DND-41 (cell line): ENCODE measurements at places on chromosomes 16 and 17.

GRCh38 chr16:14460726-14461125 is 169.3 kb downstream of the PARN start:
- H3K27me3 ChIP-seq: no peaks in the 10 kb centered on the region
- no peak overlapping the region for H3K4me3 ChIP-seq
- H3K4me1 ChIP-seq: no peaks in the 10 kb centered on the region

DNA sequence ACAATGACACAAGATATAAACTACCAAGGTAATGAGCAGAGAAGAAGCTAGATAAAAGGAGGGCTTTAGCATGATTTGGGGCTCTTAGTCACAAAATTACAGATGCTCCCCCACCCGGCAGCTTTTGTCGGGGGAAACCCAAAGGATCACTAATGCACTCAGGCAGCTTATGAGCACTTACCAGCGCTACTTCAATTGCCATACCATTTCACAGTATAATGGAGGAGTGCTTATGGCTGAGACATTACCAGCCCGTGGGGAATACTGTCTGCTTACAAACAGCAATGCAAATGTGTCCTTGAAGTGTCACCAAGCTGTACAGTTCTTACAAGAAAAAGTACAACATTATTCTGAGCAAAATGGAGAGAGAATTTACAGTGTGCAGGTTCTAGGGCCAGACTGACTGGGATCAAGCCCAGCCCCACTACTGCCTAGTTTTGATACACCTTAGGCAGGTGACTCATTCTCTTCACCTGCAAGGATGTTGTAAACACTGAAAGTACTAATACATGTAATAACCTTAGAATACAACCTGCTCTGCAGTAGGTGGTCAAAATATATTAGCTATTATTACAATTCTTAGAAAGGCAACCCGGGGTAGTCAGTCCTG is 16.3 kb downstream of the ANKFY1 start:
- H3K27me3 ChIP-seq: no peaks in the 10 kb centered on the region
- no peak for DNase-seq
- H3K4me1 ChIP-seq: no peaks in the 10 kb centered on the region
- H3K27ac ChIP-seq: no peak overlapping the region

GRCh38 chr17:38605411-38605840 is 326 bp downstream of the SRCIN1 start:
- H3K36me3 ChIP-seq: no peaks in the 10 kb centered on the region
- peaks cover 22% of the 10 kb centered on the region for H3K27me3 ChIP-seq

GRCh38 chr17:58757162-58757613 is 1.5 kb downstream of the PPM1E start:
- H3K4me3 ChIP-seq: no peak overlapping the region
- no peak overlapping the region for H3K27ac ChIP-seq
- peaks cover 18% of the 10 kb centered on the region for H3K27me3 ChIP-seq
- H3K36me3 ChIP-seq: no peaks in the 10 kb centered on the region
- no peaks in the 10 kb centered on the region for H3K4me1 ChIP-seq
- no peak for DNase-seq

GRCh38 chr17:49260817-49261291 is 30.3 kb upstream of the PHOSPHO1 start:
- H3K27ac ChIP-seq: no peak overlapping the region
- no peak overlapping the region for H3K4me3 ChIP-seq
- no peaks in the 10 kb centered on the region for H3K36me3 ChIP-seq
- no peak for DNase-seq
- H3K27me3 ChIP-seq: no peaks in the 10 kb centered on the region

DNA sequence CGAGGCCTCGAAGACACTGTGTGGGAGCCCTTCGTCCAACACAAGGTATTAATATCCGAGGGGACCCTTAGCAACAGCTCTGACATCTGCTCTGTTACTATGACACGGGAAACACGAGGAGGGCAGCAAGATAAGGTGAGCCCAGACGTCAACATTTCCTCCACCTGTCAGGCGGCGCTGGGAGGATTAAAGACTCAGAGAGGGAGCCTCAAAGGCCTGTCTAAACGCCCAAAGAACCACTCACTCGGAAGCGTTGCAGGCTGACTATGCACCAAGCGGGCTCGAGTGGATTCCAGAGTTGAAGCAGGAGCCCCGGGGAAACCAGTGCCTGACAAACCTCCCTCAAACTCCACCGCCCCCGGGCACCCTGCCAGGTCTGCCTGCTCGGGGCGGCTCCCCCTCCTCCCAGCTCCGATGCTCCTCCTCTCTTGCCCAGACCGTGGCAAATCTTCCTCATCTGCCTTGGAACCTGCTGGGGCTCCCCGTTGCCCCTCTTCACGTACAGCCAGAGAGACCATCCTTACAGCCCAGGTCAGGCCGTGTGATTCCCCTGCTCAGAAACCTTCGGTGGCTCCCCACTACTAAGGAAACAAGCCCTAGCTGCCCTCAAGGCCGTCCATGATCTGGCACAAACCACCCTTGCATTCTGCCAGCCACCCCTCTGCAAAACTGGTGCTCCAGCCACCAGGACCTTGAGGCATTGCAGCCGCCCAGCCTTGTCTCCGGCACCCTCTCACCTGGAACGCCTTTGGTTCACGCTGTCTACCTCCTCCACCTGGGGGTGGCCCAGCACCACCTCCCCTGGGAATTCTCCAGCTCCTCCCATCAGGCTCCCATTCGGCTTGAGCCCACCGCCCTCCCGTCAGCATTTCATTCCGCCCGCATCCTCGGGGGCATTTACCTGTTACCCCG is 16.2 kb downstream of the RPH3AL start:
- H3K4me1 ChIP-seq: peaks cover under 1% of the 10 kb centered on the region; the same call in 1 of the 2 replicates
- peaks cover 37% of the 10 kb centered on the region for H3K27me3 ChIP-seq
- no peak overlapping the region for H3K27ac ChIP-seq

DNA sequence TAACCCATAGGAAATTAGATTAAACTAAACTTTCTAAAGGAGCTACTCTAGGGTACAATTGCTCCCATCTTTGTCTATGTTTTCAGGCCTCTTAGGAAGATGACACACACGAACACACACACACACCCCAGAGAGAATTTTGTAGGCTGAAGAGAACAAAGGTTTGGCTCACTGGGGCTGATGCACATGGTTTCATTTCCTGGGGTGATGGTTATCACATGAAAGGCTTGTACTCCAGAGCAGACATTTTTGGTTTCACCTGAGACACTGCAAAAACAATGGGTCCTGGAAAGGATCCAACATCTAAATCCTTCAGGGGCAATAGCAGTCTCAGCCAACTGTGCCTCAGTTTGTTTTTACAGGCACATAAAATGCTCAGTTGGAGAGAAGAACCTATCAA is 62.8 kb downstream of the GRB7 start:
- H3K4me1 ChIP-seq: peaks cover 17% of the 10 kb centered on the region
- H3K36me3 ChIP-seq: no peaks in the 10 kb centered on the region
- H3K27ac ChIP-seq: peak overlapping the region; percentile 9
- H3K27me3 ChIP-seq: no peaks in the 10 kb centered on the region
- peak; percentile 73 for DNase-seq
- H3K4me3 ChIP-seq: no peak overlapping the region

DNA sequence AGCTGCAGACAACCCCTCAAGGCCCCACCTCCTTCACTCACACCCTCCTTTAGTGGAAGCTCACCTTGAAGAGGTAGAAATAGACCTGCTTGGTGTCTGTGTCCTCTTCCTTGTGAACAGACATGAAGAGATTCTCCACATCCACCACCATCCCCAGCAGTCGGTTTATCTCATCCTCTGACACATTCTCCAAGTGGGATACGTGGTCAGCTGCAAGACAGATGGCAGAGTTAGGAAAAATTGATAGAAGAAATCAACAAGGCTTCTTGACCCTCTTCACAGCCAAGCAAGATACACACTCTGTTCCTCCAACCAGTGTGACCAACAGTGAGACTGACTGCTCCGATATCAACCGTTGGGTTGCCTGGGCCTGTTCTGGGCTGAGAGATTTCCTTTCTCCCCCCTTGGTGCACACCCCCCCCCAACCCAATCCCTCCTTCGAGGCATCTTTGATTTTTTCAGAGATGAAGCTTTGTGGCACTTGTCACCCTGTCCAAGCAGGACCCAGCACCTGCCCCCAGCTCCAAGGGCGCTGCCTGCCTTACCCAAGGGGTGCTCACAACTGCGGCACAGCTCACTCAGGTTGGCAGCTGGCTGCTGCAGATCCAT is 902 bp downstream of the KAT2A start:
- peaks cover 39% of the 10 kb centered on the region for H3K4me1 ChIP-seq
- peak overlapping the region; percentile 74 for H3K4me3 ChIP-seq
- DNase-seq: no peak
- peak overlapping the region; percentile 58 for H3K27ac ChIP-seq

- DNase-seq: no peak
- H3K36me3 ChIP-seq: no peaks in the 10 kb centered on the region
- H3K4me3 ChIP-seq: no peak overlapping the region
- H3K27ac ChIP-seq: no peak overlapping the region
- H3K27me3 ChIP-seq: no peaks in the 10 kb centered on the region
These were observed 535.4 kb upstream of the RBFOX1 start for GRCh38 chr16:6797223-6797622.

DNA sequence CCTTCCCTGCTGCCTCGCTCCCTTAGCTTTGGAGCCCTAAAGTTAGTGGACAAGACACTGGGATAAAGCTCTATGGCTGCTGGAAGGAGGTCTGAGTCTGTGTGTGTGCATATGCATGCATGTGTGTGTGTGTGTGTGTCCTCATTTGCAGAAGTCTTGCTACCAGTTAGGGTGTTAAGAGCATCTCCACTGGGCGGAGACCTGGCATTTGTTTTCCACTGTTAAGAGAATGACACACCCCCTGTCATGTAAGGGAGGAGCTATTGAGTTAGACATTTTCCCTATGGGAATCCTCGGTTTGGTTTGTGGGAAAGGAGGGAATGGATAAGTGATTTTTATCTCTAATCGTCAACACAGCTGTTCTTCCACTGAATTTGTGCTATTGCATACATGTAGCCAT is 24.8 kb upstream of the ARHGAP23 start:
- H3K4me1 ChIP-seq: no peaks in the 10 kb centered on the region
- H3K36me3 ChIP-seq: peaks cover 44% of the 10 kb centered on the region
- H3K27me3 ChIP-seq: no peaks in the 10 kb centered on the region
- no peak overlapping the region for H3K4me3 ChIP-seq
- DNase-seq: no peak

DNA sequence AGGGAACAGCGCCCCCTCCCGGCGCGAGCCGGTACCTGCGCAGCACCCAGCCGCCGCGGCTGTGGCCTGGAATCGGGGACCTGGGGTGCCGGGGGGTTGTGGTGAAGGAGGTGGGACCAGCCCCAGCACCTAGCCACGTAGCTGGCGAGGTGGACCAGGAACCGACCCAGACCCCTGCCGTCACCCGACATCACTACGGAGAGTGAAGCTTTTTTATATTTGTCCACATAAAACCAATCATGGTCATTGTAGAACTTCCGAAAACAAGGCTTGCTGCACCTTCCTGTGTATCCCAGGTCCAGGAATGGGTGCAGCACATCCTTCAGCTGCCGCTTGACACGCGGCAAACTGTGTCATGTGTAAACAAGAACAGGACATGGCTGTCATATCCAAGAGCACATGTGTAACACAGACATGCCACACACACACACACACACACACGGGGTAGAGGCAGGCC is 1.3 kb downstream of the HBQ1 start:
- no peak overlapping the region for H3K27ac ChIP-seq
- DNase-seq: no peak
- H3K27me3 ChIP-seq: no peaks in the 10 kb centered on the region

GRCh38 chr17:66383333-66383732 is 80.9 kb downstream of the PRKCA start:
- DNase-seq: no peak
- no peaks in the 10 kb centered on the region for H3K27me3 ChIP-seq
- H3K4me1 ChIP-seq: no peaks in the 10 kb centered on the region
- H3K27ac ChIP-seq: no peak overlapping the region
- H3K36me3 ChIP-seq: peaks cover under 1% of the 10 kb centered on the region; the same call in 1 of the 2 replicates

- peaks cover 62% of the 10 kb centered on the region for H3K36me3 ChIP-seq
- H3K27ac ChIP-seq: no peak overlapping the region
- H3K27me3 ChIP-seq: no peaks in the 10 kb centered on the region
- H3K4me3 ChIP-seq: no peak overlapping the region
These were observed 5.0 kb downstream of the RPL23 start for GRCh38 chr17:38848557-38848891.

- DNase-seq: no peak
- H3K4me3 ChIP-seq: no peak overlapping the region
- peaks cover 10% of the 10 kb centered on the region for H3K27me3 ChIP-seq
These were observed 213.6 kb upstream of the CDH5 start for GRCh38 chr16:66152823-66153393.

- no peak for DNase-seq
- H3K36me3 ChIP-seq: no peaks in the 10 kb centered on the region
- no peak overlapping the region for H3K4me3 ChIP-seq
These were observed 12.6 kb downstream of the UTS2R start for GRCh38 chr17:82384051-82384729.

GRCh38 chr16:69130461-69130860 is 1.9 kb downstream of the CHTF8 start:
- H3K27me3 ChIP-seq: no peaks in the 10 kb centered on the region
- peaks cover 39% of the 10 kb centered on the region for H3K4me1 ChIP-seq
- DNase-seq: no peak
- H3K27ac ChIP-seq: peak overlapping the region; percentile 75; the same call in 1 of the 2 replicates
- peak overlapping the region; percentile 95; the same call in 1 of the 2 replicates for H3K4me3 ChIP-seq
- peaks cover 54% of the 10 kb centered on the region for H3K36me3 ChIP-seq

- H3K36me3 ChIP-seq: peaks cover 28% of the 10 kb centered on the region
- no peak for DNase-seq
- H3K4me3 ChIP-seq: no peak overlapping the region
- no peak overlapping the region for H3K27ac ChIP-seq
These were observed 5.5 kb downstream of the PCGF2 start for GRCh38 chr17:38742411-38743308.

DNA sequence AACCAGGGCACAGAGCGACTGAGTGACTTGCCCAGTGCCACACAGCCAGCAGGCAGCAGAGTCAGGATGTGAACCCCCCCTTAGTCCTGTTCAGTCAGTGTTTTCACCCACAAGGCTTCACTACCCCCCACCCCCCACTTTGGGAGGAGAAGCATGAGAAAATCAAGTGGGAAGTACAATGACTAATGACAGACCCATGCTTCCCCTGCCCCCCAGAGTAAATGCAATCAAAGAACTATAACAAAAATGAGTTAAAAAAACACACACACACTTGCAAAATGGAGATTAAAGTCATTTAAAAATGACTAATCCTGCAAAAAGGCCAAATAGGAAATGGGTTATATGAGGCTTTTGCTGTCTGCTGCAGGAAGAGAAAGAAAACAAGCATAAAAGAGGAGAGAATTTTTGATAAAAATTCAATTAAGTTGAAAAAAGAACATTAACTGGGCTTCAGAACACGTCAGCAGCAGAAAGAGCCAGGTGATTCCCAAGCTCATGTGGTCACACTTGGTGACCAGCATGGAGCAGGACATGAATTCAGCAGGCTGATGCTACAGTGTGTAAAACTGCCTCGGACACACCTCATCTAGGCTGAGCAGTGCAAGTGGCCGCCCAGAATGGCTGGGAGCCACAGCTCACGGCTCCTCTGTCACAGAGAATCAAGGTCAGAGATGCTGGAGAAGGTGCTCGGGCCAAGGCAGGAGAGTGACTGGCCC is 212.3 kb downstream of the ZNF423 start:
- peaks cover 52% of the 10 kb centered on the region for H3K4me1 ChIP-seq
- no peak overlapping the region for H3K4me3 ChIP-seq
- DNase-seq: peak; percentile 59
- H3K27ac ChIP-seq: peak overlapping the region; percentile 71
- no peaks in the 10 kb centered on the region for H3K36me3 ChIP-seq
